KBM-7 (cell line): ENCODE measurements at places on chromosomes 5 and 9.

GRCh38 chr9:75998096-75998780 lies 107.8 kb downstream of the PCSK5 start:
- DNase-seq: no peak

- peak; percentile 13 for DNase-seq
Observed at GRCh38 chr9:107213561-107214028, 69.5 kb upstream of the RAD23B start.

DNA sequence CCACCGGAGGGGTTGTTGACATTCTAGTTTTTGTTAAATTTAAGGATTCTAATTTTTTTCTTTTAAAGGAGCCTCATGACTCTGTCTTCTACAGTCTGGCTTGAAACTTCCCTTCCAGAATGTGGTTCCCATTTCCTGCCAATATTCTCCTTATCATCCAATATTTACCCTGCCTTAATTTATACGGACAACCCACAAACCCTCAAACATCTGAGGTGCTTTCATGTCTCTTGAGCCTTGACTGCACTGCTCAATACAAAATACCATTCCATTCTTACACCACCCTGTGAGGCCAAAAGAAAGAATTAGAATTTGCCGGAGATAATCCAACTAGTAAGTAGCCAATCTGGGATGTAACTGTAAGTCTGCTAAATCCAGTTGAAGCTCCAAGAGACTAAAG lies 346.5 kb downstream of the SPOCK1 start:
- DNase-seq: no peak

- DNase-seq: no peak
Observed at GRCh38 chr9:93636172-93636661, 59.8 kb downstream of the PHF2 start.

DNA sequence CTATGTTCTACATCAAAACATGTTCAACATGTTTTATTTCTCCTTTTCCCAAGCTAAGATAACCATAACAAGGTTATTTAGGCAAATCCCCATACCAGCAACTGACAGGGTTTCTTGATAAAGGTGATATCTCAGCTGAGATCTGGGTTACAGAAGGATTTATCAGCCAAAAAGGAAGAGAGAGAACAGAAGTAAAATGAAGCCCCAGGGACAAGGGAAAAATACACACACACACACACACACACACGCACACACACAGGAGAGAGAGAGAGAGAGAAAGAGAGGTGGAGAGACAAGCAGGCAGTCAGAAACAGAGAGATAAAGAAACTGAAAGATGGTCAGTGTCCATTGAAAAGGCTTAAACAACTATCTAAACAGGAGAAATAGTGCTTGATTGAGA lies 19.7 kb upstream of the MLLT3 start:
- DNase-seq: peak; percentile 14

GRCh38 chr5:80208381-80208780 lies 47.5 kb downstream of the SERINC5 start:
- no peak for DNase-seq
